A673 (cell line): ENCODE measurements at places on chromosomes 5 and 9. TPM values are rescaled to one million over a fixed set of nuclear protein-coding genes. Genes with fewer than 3 reads are reported as not detected.

The MAMDC4 gene
- total RNA-seq: 7.9 and 10.1 TPM in 2 replicates

DNA sequence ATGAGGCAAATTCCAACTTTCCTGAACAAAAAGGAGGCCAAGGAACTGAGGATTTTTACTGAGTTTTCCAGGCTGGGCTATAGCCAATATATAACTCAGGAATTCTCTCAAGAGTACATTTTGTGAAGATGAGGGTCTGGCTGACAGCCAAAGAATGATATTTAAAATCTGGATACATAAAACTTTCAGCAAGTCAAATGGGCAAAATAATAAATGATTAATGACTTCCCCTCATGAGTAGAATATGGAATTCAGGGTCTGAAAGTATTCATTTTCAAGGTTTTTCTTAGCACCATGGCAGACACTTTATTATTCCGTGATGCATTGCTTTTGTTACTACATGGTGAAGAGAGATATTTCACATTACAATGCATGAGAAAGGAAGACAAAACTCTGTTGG, 7.8 kb downstream of the FAM81B start:
- H3K36me3 ChIP-seq: no peaks in the 10 kb centered on the region
- no peak overlapping the region for H3K27ac ChIP-seq
- no peak for DNase-seq
- peaks cover 16% of the 10 kb centered on the region for H3K4me1 ChIP-seq

GRCh38 chr9:34457266-34458012, 931 bp downstream of the FAM219A start:
- peak; percentile 67 for DNase-seq
- H3K4me1 ChIP-seq: peaks cover 36% of the 10 kb centered on the region
- no peaks in the 10 kb centered on the region for H3K36me3 ChIP-seq
- peak overlapping the region; percentile 78 for H3K27ac ChIP-seq
- peak overlapping the region; percentile 90 for H3K4me3 ChIP-seq

GRCh38 chr9:68804911-68805889, 100.2 kb downstream of the PIP5K1B start:
- H3K27ac ChIP-seq: no peak overlapping the region
- no peak overlapping the region for H3K4me3 ChIP-seq
- no peaks in the 10 kb centered on the region for H3K36me3 ChIP-seq
- no peaks in the 10 kb centered on the region for H3K4me1 ChIP-seq
- no peak for DNase-seq
- H3K27me3 ChIP-seq: peaks cover 51% of the 10 kb centered on the region

DNA sequence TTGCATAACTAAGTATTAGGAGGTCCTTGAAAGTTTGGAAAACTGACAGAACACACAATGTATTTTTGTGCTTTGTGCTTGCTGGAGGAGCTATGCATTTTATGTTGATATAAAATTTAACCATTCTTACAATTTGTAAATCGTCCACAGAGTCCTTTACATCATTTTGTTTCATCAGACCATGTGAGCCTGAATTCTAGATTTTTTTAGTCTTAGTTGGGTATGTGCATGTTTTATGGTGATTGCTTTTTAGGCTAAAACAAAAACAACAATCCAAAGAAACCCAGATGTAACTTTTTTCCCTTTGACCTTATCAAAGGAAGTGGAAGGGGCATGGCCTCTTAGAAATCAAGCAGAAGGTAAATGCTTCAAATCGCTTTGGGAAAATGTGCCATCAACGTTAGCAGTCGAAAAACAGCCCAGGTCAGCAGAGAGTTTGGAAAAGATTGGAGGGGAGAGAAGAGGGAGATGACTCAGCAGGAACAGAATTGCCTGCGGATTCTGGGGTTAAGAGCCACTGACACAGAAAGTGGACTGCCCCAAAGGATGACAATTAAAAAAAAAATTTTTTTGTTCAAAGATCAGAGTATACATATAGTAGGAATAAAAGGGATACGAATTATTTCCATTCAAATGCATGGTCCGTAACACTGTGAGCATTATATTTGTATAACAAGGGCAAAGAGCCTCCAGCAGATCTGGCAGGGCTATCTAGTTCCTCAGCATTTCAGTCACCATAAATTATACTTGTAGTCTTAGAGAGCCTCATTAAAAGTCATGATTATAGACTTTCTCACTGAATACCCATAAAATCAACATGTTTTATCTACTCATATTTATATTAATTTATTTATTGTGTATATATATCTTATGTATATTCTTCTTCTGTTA, 253.5 kb upstream of the HAPLN1 start:
- no peaks in the 10 kb centered on the region for H3K27me3 ChIP-seq
- no peaks in the 10 kb centered on the region for H3K4me1 ChIP-seq

- H3K27ac ChIP-seq: no peak overlapping the region
- H3K4me3 ChIP-seq: no peak overlapping the region
- no peaks in the 10 kb centered on the region for H3K27me3 ChIP-seq
- no peak for DNase-seq
- H3K4me1 ChIP-seq: no peaks in the 10 kb centered on the region
- no peaks in the 10 kb centered on the region for H3K36me3 ChIP-seq
These were observed 294.1 kb upstream of the CD180 start for GRCh38 chr5:67490543-67491321.

The PCDHGA5 gene
- total RNA-seq: 2.4 and 2.6 TPM in 2 replicates
